ENCODE measurements at places on chromosomes 5 and 9.

DNA sequence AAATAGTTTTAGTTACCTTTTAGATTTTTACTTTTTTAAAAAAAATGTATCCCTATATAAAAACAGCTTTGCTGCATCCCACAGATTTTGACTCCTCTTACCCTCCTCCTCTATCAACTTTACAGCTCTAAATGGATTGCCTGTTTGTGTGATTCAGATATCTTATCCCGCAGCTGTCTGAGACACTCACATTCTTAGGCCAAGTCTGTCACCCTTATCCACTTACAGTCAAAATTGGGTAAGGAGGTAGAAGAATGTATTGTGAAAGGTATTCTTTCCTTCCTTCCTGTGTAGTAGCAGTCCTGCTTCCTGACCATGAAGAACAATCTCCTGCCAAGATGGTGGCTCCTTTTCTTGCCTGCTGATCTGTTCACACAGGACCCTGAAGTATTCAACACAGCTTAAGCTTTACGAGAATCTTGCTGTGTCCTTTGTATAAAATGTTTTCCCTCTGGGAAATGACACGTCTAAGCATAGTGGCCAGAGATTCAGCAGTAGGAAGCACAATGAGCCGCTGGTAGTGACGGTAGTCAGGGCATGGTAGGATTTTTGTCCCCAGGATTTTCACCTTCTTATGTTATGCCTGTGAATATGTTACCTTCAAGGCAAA, 67.7 kb upstream of the ST8SIA4 start:
- no peak for DNase-seq

GRCh38 chr9:82254646-82255367, 266.2 kb downstream of the SPATA31D1 start:
- no peak for DNase-seq

- DNase-seq, result no peak
These were observed 149.7 kb upstream of the FBXL17 start for GRCh38 chr5:108531367-108532128.

DNA sequence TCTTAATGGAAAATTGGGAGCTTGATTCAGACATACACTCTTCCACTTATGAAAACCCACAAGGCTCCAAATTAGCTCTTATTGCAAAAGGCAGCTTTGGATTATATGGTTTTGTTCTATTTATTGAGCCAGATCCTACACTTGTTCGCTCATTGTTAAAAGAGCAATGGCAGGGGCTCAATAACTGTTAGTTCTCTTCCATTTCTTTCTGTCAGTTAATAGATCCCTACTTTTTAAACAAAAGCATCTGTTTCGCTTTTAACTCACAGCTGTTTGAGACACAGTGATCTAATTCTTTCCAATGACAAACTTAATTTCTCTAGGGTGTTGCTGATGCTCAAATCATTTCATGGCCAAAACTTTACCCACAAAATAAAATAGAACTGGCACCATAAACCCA, 11.7 kb downstream of the C5 start:
- DNase-seq, result no peak

DNA sequence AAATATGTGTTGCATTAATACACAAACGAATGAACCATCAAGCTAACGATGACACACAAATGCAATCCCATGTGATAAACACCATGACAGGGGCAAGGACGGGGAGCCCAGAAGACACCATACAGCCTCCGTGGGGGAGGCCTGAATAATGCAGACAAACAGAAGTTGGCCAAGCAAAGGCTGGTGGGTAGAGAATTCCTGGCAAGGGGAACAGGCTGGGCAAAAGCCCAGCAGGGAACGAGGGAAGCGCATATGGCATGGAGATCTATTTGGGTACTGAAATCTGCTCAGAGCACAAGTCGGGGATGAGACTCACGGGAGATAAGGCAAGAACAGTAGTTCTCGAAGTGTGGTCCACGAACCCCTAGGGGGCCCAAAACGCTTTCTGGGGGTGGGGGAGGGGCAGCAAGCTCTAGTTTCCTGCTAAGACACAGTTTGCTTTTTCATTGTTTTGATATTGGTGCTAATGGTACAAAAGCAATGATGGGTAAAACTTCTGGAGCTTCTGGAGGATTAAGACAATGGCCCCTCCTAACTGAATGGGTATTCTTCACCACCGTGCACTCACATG, 42.9 kb upstream of the FBXW11 start:
- DNase-seq, result no peak

GRCh38 chr5:2096887-2097505, 214.3 kb upstream of the IRX4 start:
- DNase-seq, result no peak

DNA sequence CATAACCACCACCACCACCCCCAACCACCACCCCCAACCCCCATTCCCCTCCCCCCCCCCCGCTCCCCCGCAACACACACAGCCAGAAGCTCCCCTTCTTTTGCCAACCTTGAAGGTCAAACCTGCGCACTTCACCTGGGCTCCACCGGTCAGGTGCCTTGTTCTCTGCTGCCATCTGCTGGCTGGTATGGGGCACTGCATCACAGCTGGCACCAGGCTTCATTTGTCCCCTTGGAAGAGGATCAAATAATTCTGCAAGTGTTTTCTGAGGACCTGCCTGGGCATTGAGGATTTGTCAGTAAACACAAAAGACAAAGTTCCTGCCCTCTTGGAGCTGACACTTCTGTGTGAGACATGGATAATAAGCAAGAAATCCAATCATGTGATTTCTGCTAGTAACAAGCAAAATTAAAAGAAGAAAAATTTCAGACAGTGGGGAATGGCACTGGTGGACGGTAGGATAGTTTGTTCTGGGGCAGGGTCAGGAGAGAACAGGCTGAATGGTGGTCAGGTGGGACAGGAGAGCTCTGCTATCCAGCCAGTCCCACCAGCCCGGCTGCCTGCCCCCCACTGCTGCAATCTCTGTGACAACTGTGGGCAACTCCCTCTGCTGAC, 55.6 kb upstream of the LMX1B start:
- peak; percentile 2 for DNase-seq

DNA sequence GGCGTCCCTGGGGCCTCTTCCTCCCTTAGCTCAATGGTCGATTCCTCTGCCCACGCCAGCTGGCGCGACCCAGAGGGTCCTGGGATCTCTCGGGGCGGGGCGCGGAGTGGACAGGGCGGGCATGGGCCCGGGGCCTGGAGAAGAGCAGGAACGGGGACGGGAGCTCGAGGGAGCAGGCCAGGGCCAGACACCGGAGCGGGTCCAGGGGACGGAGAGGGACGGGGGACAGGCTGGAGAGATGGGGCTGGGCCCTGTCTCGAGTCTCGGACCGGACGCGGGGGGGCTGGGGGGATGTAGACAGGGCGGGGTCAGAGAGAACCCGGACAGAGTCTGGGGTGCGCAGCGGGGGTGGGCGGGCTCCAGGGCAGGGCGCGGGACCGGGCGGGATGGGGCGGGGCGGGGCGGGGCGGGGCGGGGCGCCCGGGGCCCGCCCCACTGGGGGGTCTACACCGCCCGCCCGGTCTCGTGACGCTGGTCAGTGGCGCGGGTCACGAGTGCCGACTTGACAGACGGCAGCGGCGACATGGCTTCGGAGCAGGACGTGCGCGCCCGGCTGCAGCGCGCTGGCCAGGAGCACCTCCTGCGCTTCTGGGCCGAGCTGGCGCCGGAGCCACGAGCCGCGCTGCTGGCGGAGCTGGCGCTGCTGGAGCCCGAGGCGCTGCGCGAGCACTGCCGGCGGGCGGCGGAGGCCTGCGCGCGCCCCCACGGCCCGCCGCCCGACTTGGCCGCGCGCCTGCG, at the start of gene UAP1L1:
Gene UAP1L1, plus strand, starts transcription at position 508 of the 738 bp plus-strand sequence. Its CDS starts 16 bp downstream, at position 524.
- no peak for DNase-seq

GRCh38 chr9:84953797-84954705, 284.5 kb downstream of the NTRK2 start:
- DNase-seq, result peak; percentile 33

DNA sequence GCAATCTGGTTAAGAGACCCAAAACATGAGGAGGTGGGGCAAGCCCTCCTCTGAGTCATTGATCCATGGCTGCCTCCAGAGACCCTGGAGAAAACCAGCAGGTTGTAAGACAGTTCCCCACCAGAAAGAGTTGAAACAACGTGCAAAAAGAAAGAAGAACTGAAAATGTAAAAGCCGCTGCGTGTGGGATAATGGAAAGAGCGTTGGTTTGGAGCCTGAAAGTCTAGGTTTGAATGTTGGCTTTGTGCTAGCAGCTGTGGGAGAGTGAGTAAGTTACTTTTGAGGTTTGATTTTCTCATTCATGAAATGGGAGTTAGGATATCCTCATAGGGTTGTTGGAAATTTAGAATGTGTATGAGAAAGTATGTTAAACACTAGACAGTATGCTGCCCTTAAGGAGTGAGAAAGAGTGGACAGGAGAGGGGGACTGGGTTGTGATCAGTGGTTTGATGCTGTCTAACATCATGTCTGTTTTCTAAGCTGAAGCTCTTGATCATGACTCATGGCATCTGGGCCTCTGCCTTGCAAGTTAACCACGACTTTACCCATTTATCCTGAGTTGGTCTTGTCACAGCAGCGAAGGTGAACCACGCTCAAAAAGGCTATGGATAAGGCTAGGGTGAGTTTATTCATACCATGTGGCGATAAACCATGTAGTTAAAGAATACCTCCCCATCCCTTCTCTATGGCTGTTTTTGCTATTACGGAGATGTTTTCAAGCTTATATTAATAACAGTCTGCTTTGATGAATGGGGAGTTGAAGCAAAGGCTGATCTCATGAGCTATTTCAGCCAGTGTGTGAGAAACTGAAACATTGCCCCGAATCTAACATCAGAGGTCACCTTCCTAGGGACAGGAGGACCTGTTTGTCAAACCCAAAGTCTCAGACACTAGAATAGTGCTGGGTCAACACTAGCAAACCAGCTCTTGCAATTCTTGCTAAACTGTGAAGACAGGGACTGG, 41.3 kb downstream of the ZNF366 start:
- DNase-seq, result no peak

GRCh38 chr9:79616013-79616412, 44.2 kb downstream of the TLE4 start:
- DNase-seq, result no peak

GRCh38 chr9:138023394-138024124, 146.0 kb downstream of the CACNA1B start:
- DNase-seq, result no peak

DNA sequence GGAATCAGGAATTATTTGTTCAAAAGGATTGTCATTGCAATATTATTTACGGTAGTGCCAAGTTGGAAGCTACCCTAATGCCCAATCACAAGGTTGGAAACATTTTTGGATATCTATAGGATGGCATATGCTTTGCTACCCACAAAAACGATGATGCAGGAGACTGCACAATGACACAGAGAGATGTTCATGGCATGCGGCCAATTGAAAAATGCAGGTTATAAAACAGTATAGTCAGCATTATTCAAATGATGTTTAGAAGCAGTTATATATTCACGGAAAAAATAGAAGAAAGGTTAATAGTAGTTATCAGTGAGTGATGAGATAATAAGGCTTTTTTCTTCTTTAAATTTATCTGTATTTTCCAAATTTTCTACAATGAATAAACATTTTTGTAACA, 5.9 kb upstream of the ACSL6 start:
- no peak for DNase-seq

GRCh38 chr5:78424665-78425064, 64.2 kb downstream of the SCAMP1 start:
- DNase-seq, result no peak

DNA sequence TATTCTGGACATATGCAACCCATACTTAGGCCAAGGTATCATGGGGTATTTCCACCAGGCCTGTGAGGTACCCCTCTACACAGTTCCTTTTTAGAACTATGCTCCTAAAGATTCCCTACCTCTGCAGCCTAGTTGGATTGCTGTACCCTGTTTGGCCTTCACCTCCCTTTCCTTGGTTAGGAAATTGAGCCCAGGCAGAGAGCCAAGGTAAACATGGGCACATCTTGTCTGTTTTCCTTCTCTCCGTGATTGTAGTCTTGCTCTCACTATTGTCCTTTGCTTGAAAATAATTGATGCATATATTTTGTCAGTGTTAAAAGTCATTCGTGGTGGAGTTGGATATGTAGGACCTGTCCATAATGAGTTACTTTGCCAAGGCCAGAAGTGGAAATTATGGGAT, 26.7 kb downstream of the BDP1 start:
- DNase-seq, result no peak

GRCh38 chr9:120312031-120312430, 267.9 kb downstream of the CDK5RAP2 start:
- DNase-seq, result no peak

GRCh38 chr9:112367465-112367864, 12.4 kb upstream of the HSDL2 start:
- no peak for DNase-seq

DNA sequence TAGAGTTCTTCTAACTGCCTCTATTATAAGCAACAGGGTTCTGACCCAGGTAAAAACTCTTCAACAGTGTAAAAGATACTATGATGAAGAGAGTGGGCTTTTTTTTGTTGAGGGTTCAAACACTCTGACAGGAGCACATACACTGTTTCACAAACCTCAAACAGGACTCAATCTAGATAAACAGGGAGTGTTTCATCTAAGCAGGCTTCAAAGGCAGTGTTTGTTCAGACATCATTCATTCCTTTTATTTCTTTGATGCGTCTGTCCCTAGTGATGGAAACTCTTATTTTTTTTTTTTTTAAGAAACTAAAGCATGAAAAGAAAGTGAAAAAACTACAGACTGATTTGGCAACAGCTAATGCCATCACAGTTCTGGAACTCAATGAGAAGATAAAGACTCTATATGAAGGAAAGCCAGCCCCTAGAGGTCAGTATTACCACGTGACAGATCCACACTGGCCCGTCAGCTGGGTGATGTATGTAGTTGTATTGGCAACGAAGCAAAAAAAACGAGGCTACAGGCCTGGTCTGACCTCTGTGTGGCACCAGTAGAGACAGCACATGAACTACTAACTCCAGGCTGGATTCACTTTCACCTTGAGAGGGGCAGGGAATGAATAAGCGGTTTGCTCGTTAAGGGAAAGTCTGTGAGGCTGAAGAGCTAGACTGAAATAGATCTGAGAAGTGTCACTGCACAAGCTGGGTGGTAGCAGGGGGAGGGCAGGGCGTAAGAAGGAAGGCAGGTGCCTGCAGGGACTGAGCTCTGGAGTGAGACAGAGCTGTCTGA, 172.2 kb downstream of the CCDC192 start:
- no peak for DNase-seq

GRCh38 chr9:34010979-34011378, 37.7 kb downstream of the UBAP2 start:
- DNase-seq, result no peak

Data from KG1 (cell line).